Thyroid gland (tissue), 4 donors: ENCODE measurements at places on chromosomes 2 and 18.
A peak's percentile ranks its signal among the peaks of the same experiment; 100 is the strongest.

DNA sequence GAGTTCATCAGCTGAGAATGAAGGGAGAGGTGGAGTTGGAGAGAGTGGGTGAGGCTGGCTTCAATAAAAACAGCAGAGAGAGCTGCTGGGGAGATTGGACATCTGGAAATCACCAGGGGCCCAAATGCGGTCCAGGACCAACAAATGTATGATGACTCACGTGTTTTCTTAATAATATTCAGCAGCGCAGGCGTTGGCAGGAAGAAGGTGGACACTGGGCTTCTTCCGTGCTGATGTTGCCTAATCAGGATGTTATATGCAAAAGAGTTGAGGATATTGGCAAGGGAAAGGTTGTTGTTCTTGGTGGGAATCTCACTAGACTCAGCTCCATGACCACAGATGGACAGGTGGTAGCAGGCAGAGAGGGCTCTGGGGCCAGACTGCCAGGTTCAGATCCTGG is 12.8 kb upstream of the PLA2R1 start:
- no peaks in the 10 kb centered on the region for H3K27me3 ChIP-seq
- no peaks in the 10 kb centered on the region for H3K36me3 ChIP-seq
- no peak overlapping the region for H3K4me3 ChIP-seq
- H3K27ac ChIP-seq, result no peak overlapping the region
- DNase-seq, result no peak

DNA sequence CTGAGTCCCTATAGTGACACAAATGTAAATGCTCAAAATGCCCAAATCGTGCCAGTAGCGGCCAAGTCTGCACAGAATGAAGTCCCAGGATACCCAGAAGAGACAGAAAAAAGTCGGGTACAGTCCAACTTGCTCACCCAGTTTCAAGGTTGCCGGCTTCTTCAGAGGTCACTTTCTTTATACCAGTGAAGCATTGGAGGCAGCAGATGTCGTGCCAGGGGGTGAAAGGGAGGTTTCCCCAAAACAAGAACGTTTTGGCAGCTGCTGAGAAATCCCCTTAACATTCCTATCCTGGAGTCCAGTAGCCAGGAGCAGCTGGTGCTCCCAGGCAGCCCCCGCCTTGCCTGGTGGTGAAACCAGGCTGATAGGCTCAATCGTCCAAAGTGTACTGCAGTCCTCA is 58.1 kb upstream of the MCFD2 start:
- no peaks in the 10 kb centered on the region for H3K27me3 ChIP-seq
- peaks cover 24% of the 10 kb centered on the region for H3K4me1 ChIP-seq
- no peak for DNase-seq
- H3K4me3 ChIP-seq, result no peak overlapping the region
- peaks cover 1% of the 10 kb centered on the region for H3K36me3 ChIP-seq

- no peak overlapping the region for H3K4me3 ChIP-seq
- no peaks in the 10 kb centered on the region for H3K27me3 ChIP-seq
- H3K27ac ChIP-seq, result no peak overlapping the region
- no peaks in the 10 kb centered on the region for H3K36me3 ChIP-seq
- DNase-seq, result no peak
- H3K4me1 ChIP-seq, result peaks cover 5% of the 10 kb centered on the region
Observed at GRCh38 chr2:137947032-137947727, 17.1 kb upstream of the HNMT start.

DNA sequence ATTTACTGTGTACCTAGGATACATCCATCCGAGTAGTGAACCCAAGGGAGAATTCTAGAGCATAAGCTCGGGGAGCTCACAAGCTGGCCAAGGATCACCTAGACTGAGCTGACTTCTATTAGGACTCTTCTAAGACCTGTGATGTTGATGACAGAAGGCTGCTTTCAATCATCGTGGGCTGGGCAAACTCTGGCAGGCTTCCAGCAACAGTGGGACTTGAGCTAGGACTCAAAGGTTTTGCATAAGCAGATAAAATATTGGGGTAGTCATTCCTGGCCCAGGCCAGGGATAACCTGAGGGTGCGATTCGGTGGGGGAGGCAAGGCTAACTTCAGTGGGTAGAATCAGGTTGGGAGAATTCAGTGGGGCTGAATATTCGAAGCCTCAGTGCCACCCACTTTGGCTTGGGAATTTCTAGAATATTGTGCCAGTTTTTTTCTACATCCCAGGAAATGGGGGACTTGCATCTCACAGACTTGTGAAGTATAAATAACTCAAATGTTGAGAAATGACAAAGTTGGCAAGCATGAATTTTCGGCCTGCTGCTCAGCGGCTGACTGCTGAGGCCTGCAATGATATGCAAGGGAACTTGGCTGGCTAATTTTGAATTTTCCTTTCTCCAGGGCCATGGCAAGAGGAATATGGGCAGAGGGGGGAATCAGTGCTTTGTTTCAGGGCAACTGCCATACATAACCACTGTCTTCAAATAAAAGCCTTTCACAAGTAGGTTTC is 274.3 kb downstream of the PRKCE start:
- no peaks in the 10 kb centered on the region for H3K4me1 ChIP-seq
- H3K36me3 ChIP-seq, result no peaks in the 10 kb centered on the region
- no peak for DNase-seq
- H3K27ac ChIP-seq, result no peak overlapping the region

DNA sequence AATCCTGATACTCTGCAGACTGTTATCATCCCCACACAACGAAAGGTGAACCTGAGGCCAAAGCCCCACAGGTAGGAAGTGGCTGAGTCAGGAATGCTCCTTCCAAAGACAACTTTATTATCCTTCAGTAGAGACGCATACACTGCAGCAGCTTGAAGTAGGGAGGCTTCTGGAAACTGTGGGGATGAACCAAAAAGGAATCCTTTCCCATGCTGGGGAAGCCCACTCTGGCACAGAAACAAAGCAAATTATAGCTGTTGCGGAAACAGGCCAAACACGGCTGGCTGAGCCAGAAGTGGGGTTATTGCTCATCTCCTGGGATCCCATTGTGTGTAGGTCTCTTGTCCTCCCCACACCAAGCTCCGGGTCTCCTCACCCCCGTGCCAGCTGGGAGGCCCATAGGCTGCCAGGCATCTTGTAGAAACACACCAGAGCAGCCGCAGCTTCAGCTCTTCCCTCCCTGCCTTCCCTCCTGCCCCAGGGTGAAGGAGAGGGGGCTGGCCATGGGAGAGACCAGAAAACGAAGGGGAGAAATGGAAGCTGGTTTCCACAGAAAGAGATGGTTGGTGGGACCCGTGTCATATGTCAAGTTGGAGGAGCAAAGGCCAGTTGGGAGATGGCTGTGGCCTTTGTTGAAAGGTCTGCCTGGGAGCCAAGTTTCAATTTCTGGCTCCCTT is 176.9 kb upstream of the NABP1 start:
- peak overlapping the region; percentile 33 for H3K27ac ChIP-seq
- H3K36me3 ChIP-seq, result no peaks in the 10 kb centered on the region
- no peaks in the 10 kb centered on the region for H3K27me3 ChIP-seq
- H3K4me1 ChIP-seq, result no peaks in the 10 kb centered on the region

DNA sequence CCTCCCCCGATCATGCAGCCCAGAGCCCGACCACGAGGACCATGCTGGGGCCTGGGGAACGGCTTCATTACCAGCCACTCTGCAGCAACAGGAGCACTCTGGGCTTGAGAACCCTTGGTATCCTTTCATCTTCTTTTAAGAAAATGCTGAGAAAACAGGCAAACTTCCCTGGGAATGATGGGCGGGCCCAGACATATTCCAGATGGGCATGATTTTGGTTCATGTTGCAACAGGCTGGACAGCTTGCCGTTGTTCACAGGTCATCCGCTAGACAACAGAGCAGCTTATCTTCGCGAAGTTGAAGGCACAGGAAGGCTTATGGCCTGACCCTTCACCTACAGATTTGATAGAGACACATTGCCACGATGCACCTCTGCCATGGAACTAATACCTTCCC is 121.0 kb downstream of the KLHL29 start:
- H3K27ac ChIP-seq, result no peak overlapping the region
- H3K4me1 ChIP-seq, result no peaks in the 10 kb centered on the region
- H3K27me3 ChIP-seq, result no peaks in the 10 kb centered on the region
- H3K4me3 ChIP-seq, result no peak overlapping the region

DNA sequence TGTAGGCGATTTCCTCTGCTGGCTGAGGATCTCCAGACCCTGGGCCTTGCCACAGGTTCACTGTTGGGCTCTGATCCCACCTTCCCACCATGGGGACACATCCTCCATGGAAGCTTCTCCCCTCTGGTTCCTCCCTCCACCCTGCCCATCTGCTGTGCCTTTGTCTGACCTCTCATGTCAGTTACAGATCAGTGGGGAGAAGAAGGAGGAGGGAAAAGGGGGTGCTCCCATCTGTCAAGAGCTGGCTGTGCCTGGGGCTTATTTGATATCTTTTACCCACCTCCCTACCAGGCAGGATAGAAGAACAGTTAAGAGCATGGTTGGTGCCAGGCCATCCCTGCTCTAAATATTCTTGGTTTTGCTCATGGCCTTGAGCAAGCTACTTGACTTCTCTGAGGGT is 12.3 kb upstream of the DNAJB2 start:
- DNase-seq, result no peak
- H3K27me3 ChIP-seq, result no peaks in the 10 kb centered on the region
- H3K4me1 ChIP-seq, result no peaks in the 10 kb centered on the region
- H3K36me3 ChIP-seq, result no peaks in the 10 kb centered on the region
- no peak overlapping the region for H3K4me3 ChIP-seq
- no peak overlapping the region for H3K27ac ChIP-seq

DNA sequence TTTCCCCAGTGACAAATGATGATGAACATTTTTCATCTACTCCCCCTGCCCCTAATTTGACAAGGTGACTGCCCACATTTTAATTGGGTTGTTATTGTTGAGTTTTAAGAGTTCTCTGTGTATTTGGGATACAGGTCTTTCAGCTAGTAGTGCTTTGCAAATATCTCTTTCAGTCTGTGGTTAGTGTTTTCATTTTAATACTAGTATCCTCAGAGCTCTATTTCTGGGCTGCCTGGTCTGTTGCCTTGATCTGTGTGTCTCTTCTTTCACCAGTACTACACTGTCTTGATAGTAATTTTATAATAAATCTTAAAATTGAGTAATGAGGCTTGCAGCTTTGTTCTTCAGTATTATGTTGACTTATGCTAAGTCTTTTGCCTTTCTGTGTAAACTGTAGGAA is 19.7 kb downstream of the EIF5B start:
- H3K4me3 ChIP-seq, result no peak overlapping the region
- H3K27me3 ChIP-seq, result no peaks in the 10 kb centered on the region

GRCh38 chr2:190996338-190996946 is 17.5 kb downstream of the STAT1 start:
- H3K4me3 ChIP-seq, result no peak overlapping the region
- no peaks in the 10 kb centered on the region for H3K4me1 ChIP-seq
- H3K36me3 ChIP-seq, result peaks cover 66% of the 10 kb centered on the region
- no peak for DNase-seq

DNA sequence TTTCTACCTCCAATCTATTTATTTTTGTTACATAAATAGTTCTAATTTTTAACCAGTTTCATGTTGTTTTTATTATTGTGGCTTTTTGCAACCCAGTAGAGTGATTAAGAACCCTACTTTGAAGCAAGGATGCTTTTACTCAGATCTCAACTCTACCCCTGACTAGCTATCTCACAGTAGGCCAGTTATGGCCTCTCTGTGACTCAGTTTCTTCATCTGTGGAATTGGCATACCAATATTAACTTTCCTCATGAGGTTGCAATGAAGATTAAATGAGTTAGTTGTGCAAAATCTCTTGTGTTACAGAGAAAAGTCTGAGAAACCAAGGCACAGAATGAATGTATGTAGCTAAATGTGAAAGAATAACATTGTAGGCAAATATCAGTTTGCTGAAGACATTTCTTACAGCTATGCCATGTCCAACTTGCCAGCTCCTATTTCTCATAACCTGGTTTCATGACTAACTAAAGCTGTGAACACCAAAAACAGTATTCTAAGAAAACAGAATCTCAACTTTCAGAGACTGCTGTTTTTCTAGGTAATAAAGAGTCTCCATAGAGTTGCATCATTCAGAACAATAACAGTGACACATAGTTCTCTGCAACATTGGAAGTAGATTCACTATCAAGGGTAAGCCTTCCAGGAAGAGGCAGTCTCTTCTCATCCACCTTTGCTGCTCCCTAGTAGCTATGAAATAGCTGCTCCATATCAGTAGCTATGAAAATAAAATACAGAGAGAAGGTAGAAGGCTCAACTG is 33.2 kb upstream of the CYTIP start:
- H3K4me1 ChIP-seq, result no peaks in the 10 kb centered on the region
- no peak for DNase-seq
- H3K36me3 ChIP-seq, result no peaks in the 10 kb centered on the region
- H3K4me3 ChIP-seq, result no peak overlapping the region
- H3K27me3 ChIP-seq, result no peaks in the 10 kb centered on the region
- no peak overlapping the region for H3K27ac ChIP-seq

DNA sequence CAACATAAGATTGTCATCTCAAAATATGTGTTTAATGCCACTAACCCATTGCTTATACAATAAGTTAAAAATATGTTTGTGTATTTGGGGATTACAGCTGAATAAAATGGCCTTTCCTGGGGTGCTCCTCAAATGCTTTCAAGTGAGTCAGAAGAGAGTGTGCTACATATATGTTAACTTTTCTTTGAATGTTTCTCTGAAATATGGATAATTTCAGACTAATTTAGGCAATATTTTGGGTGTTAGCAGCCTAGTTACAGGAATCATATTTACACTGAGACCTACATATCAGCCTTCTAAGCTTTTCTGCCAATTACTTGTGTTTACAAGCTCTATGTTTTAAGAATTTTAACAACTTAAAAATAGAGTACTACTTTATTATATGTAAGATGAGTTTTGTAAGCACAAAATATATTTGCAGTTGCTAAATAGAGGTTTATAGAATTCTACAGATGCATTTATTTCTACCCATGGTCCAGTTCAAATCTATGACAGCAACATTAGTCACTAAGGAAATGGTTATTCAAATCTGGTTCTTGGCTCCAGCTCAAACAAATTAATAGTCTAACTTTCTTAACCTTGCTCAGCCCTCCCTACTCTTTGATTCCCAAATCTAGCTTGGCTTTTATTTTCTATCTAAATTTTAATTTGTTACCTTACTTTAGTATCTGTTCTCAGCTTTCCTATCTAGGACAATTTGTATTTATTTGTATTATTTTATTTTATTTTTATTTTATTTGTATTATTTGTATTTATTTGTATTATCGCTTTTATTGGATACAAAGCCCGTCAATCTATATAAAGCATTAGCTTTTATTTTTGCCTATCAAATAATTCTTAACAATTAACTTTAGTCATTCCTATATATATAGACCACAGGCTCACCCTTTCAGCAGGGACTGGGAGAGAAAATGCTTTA is 48.9 kb downstream of the FSIP2 start:
- H3K27ac ChIP-seq, result no peak overlapping the region
- H3K4me3 ChIP-seq, result no peak overlapping the region
- no peaks in the 10 kb centered on the region for H3K27me3 ChIP-seq
- H3K4me1 ChIP-seq, result no peaks in the 10 kb centered on the region
